ENCODE measurements at places on chromosomes 12 and 14.

- DNase-seq, result no peak
Observed at GRCh38 chr12:111761706-111762105, 5.0 kb upstream of the ALDH2 start.

GRCh38 chr14:98501335-98501734 lies 770.7 kb downstream of the BCL11B start:
- DNase-seq, result no peak

DNA sequence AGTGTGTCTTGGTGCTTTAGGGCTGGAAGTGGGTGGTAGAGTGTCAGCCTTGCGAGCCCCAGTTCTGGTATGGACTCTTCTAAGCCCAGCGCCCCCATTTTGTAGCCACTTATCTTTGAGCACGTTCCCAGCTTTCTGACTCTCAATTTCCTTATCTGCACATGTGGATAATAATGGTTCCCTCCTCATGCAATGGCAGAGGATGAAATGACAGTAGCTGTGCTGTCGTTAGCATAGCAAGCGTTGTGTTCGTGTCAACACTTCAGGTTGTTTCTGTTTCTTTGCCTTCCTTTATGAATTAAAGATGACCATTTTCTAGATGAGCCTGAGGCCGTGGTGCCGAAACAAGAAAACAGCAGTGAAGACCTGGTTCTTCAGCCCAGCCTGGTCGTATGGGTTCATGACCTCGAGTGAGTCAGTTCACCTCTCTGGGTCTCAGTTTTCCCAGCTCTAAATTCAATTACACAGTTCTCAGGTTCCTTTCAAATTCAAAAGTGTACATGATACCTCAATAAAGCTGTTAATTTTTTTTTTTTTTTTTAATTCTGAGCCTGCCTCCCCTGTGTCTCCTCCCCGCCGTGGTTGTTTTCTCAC lies 233.0 kb downstream of the SLC41A2 start:
- no peak for DNase-seq

DNA sequence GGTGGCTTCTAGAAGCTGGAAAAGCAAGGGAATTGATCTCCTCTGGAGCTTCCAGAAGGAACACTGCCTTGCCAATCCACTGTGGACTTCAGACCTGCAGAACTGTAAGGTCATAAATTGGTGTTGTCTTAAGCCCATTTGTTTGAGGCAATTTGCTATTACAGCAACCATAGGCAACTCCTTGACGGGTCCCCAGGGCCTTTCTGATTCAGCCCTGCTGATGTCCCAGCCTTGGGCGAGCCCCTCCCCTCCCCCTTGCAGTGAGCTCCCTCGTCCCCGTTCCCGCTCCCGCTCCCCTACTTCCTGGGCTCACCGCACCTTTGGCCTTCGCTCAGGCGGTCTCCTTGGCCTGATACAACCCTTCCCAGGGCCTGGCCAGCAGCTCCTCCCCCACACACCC lies 18.9 kb upstream of the DIO3 start:
- DNase-seq, result no peak

GRCh38 chr14:94128216-94128839 lies 1.1 kb downstream of the IFI27L2 start:
- DNase-seq, result no peak

GRCh38 chr12:30840715-30841114 lies 85.8 kb upstream of the TSPAN11 start:
- no peak for DNase-seq

- no peak for DNase-seq
Observed at GRCh38 chr12:1666685-1667162, 24.1 kb upstream of the ADIPOR2 start.

- DNase-seq, result no peak
Observed at GRCh38 chr12:1761857-1762256, 58.5 kb upstream of the LRTM2 start.

DNA sequence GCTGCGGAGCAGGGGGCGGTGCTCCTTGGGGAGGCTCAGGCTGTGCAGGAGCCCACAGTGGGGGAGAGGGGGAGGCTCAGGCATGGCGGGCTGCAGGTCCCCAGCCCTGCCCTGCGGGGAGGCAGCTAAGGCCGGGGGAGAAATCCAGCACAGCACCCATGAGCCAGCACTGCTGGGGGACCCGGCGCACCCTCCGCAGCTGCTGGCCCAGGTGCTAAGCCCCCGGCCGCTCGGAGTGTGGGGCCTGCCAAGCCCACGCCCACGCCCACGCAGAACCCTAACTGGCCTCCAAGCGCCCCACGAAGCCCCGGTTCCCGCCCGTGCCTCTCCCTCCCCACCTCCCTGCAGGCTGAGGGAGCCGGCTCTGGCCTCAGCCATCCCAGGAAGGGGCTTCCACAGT lies 145.6 kb upstream of the SEL1L start:
- no peak for DNase-seq

- DNase-seq, result no peak
Observed at GRCh38 chr12:22228022-22228875, 106.3 kb downstream of the ST8SIA1 start.

DNA sequence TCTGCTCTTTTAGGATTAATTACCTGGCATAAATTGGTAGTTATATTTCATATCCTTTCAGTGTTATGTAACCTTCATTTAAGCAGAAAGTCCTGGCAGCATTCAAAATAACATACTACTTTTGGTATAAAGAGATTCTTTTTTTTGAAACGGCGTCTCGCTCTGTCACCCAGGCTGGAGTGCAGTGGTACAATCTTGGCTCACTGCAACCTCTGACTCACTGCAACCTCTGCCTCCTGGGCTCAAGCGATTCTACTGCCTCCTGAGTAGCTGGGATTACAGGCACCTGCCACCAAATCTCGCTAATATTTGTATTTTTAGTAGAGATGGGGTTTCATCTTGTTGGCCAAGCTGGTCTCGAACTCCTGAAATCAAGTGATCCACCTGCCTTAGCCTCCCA lies 9.2 kb downstream of the KTN1 start:
- no peak for DNase-seq

- DNase-seq, result no peak
Observed at GRCh38 chr14:53151523-53152183, 1.5 kb downstream of the DDHD1 start.

- no peak for DNase-seq
Observed at GRCh38 chr14:74469548-74470518, 23.3 kb downstream of the NPC2 start.

DNA sequence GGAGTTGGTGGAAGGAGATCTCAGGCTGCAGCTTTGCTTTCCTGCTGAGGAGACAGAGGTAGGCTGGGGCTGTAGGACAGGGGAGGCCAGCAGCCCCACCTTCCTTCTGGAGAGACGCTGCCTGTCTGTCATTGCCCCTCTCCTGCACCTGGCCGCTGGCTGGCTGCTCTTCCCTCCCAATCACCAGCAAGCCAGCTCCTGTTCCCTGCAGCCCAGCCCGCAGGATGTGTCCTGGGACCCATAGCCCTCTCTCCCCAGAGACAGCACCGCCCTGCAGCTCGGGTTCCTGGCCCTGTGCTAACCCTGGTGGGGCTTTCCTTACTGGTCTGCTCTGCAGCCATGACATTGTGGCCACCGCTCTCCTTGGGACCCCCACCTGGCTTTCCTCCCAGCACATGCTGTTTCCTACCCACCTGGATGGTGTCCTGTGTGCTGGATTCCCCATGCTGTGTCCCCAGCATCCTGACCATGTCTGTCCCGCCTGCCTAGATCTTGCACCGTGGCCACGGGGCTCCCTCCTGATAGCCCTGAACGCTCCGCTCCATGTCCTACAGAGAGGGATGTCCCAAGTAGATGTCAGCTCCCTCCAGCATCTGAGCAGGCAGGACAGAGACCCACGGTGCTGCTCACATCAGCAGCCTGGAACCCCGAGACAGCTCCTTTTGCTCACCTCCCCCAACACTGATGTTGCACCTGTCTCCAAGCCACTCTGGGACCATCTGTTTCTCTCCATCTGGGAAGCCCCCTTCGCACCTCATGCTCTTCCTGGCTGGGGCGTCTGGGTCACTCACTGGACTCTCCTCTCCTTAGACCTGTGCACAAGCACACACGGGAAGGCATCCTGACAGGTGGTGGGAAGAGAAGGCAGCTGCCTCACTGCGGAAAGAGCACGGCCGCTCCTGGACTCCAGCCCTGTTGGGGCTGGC lies 1.1 kb upstream of the MTA1 start:
- no peak for DNase-seq

DNA sequence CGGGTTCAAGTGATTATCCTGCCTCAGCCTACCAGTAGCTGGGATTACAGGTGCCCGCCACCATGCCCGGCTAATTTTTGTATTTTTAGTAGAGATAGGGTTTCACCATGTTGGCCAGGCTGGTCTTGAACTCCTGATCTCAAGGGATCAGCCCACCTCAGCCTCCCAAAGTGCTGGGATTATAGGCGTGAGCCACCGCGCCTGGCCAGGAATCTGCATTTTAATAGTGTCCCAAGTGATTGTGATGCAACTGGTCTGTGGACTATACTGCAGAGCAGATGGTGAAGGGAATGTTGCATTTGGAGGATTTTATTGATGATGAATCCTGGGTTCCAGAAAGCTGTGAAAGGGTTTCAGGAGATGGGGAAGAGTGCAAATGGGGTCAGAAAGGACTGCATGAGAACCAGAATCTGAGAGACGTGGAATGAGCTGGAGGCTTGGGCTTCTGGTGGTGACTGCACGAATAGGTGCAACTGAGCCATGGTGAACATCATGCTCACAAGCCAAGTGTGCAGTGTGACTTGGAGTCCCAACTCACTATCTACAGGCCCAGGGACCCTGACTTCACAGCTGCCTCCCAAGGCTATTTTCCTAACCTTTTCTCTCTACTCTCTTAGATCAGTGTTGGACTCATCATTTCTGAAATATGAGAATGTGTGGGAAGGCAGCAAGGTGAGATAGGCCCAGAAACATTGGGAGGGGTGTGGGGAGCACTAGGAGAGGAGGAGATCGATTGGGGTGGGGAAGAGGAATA lies 4.5 kb downstream of the RPS26 start:
- no peak for DNase-seq

DNA sequence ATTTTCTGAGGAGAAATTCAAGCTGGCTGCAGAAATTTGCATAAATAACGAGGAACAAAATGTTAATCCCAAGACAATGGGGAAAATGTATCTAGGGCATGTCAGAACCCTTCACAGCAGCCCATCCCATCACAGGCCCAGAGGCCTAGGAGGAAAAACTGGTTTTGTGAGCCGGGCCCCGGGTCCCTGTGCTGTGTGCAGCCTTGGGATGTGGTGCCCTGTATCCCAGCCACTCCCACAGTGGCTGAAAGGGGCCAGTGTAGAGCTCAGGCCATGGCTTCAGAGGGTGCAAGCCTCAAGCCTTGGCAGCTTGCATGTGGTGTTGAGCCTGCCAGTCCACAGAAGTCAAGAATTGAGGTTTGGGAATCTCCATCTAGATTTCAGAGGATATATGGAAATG lies 57.7 kb downstream of the NPAS3 start:
- DNase-seq, result no peak

DNA sequence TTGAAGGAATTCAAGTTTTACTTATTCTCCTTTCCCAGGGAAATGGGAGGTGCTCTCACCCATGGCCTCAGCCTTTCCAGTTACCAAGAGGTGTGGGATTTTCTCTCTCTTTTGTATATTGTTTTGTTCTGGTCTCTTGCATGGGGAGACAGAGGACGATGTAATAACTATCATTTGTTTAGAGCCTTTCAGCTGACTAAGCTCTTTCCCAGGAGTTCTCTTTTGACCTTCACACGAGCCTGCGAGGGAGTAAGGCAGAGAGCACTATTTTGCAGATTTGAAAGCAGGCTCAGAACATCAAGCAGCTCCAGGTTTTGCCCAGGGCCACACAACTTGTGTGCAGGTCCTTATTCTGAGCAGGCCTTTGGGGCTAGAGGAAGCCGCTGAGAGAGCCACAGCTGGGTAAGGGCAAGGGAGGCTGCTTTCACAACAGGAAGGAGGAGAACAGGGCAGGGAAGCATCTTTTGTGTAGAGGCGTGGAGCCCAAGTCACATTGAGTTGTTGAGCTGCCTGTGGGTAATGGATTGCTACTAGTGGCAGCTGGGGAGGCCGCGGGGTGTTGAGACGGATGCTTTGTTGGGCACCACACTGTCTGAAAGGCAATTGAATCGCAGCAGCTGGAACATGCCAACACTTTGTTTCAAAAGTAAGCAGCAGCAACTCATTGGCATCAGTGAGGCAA lies 116.2 kb downstream of the PRMT8 start:
- no peak for DNase-seq

DNA sequence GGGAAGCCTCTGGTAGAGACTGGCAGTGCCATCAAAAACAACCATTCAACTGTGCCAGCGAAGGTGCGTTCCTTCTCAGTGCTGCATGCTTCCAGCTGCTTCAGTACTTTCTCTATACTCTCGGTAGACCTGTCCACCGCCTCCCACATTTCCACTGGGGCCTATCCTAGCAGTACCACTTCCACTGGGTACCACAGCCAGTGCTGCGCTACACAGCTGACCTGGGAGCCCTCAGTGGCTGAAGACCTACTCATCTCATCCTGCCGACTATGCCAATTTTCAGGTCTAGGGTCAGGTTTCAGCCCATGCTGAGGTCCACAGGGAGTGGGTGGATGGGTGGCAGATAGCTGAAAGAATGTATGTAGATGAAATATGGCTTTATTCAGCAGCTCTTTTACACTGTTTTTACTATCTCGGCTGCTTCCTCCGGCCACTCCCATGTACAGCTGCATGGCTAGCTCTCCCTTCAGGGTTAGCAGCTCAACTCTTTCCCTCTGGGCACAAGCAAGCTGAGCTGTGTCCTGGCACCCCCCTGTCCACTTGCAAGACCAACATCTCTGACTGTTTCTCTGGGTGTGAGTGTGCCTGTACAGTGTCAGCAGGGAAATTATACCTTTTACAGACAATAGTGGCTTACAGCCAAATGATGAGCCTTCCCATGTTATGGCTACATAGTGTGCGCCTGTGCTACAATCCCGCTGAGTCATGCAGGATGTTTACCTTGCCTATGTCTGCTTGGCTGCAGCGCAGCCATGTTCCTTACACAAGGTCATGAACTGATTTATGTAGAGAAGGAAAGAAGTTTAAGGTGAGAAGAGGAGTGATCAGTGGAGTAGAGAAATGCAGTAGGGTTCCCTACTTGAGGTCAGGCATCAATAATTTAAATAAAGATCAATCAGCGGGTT lies 125.7 kb upstream of the DDHD1 start:
- DNase-seq, result no peak

DNA sequence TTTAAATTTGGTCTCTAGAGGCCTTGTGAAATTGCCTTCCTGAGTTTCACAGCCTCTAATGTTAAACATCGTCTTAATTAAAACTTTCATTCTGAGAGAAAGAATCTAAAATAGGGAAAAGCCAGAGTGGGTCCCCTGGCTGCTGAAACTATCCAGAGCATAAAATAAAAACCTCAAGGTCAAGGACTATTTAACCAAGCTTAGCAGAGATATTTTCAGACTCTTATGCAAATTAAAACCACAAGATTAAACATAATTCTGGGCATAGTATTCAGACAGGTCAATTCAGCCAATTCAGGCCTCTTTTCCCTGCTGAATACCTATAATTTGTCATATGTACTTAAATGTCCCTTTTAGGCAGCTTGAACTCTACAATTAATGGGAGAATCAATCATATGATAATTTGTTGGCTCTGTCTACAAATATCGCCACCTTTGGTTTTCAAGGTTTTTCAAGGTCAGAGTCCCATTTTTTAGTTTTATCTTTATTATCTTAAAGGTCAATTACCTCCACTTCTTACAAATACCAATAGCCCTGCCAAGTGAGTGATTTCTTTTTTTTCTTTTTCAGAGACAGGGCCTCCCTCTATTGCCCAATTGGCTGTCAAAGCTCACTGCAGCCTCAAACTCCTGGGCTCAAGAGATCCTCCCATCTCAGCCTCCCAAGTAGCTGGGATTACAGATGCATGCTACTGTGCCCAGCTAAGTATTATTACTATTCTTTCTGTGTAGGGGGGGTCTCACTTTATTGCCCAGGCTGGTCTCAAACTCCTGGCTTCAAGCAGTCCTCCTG lies 257.1 kb downstream of the PHLDA1 start:
- DNase-seq, result peak; percentile 7
